SW480 (cell line): ENCODE measurements at places on chromosomes 4 and X.

- no peak for DNase-seq
Measured at GRCh38 chrX:85215946-85216345, 27.6 kb downstream of the SATL1 start.

DNA sequence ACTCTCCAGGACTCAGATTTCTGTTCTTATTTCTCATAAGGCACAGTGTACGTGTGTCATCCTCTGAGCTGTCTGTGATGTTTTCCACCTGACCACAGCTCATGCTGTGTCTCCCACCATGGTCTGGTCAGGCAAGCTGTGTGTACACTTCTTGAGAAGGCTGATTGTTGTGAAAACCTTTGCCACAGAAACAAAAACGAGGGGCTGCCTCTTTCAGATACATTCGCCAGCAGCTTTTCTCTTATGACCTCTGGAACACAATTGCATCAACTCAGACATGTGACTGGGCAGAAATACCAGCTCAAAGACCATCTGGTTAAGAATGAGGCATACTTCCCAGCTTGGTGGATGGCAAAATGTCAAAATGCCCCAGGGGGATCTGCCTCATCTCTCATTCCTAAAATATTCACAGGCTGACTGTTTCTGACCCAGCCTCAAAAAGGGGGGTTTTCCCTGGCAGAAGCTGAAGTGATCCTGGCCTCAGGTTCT, 46.1 kb downstream of the PGRMC2 start:
- no peak for DNase-seq

GRCh38 chrX:2767631-2768455, 16.0 kb downstream of the XG start:
- DNase-seq = peak; percentile 77

DNA sequence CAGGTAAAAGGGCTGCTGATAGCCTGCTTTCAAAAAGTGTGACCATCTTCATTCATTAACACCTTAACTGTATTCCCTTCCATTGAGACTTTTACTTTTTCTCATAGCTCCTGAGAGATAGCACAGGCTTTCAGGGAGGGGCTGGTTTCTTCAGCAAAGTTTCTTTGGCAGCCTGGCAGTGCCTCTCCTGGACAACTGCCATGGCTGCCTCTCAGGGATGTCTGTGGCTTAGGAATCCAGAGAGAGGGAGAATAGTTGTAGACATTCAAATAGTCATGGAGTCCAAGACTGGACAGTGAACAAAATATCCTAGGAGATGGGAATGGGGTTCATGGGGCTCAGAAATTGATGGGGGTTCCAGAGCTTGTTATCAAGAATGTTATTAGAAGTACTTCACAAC, 81.1 kb downstream of the FAM47B start:
- DNase-seq = no peak

DNA sequence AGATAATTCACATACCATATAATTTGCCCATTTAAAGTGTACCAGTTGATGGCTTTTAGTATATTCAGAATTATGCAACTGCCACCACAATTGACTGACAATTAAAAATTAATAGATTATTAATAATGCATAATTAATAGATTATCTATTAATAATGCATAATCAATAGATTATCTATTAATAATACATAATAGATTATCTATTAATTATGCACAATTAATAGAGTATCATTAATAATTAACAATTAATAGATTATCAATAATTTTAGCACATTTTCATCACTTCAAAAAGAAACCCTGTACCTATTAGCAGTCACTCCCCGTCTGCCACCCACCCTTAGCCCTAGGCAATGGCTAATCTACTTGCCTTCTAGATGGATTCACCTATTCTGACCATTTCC, 108.6 kb upstream of the NR3C2 start:
- DNase-seq = no peak
